Immature natural killer cell (primary cell): ENCODE measurements at places on chromosomes 7 and 10. TPM values are rescaled to one million over a fixed set of nuclear protein-coding genes. Genes with fewer than 3 reads are reported as not detected.

Gene NUPR2
- not detected for polyA plus RNA-seq

GRCh38 chr7:15886626-15887025, 200.1 kb upstream of the MEOX2 start:
- no peak for DNase-seq

GRCh38 chr10:3036155-3037021, 31.0 kb upstream of the PFKP start:
- no peak for DNase-seq

- DNase-seq, result peak; percentile 88
These were observed at the start of gene DNMBP for GRCh38 chr10:100009793-100010676. TSS of gene DNMBP (minus strand) at chr10:100009947. CDS start at chr10:99972124, 37,823 bp downstream.

DNA sequence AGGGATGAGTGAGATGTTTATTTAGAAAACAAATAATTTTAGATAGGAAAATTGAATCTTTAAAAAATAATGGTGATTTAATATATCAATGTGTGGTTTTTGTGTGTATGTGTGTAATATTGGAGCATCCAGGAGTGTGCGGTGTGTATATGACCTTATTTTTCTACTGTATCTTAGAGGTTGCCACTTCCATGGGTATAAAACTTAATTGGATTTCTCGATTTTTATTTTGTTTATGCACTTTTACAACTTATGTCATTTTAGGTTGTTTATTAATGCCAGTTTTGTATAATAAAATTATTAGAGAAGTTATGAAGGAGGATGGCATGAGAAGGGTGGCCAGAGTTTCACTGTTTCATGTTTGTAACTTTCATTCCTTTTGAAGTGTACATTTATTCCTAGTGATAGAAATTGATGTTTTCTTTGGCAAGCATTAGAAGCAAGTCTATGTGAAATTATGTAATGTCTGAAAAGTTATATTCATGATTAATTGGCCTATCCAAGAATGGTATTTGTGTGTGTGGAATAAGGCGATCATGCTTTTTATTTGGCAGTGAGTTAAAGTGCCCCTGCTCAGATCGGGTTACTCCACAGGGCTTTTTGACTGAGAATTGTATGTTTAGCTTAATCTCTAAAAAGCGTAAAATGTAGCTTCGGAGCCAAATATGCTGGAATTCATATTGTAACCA, 110.3 kb downstream of the KAT6B start:
- no peak for DNase-seq

- no peak for DNase-seq
These were observed 10.8 kb upstream of the HSPA12A start for GRCh38 chr10:116752969-116753665.

- DNase-seq, result no peak
These were observed 10.2 kb downstream of the EN2 start for GRCh38 chr7:155467846-155468784.

- no peak for DNase-seq
These were observed 8.9 kb downstream of the COL17A1 start for GRCh38 chr10:104076743-104077160.

DNA sequence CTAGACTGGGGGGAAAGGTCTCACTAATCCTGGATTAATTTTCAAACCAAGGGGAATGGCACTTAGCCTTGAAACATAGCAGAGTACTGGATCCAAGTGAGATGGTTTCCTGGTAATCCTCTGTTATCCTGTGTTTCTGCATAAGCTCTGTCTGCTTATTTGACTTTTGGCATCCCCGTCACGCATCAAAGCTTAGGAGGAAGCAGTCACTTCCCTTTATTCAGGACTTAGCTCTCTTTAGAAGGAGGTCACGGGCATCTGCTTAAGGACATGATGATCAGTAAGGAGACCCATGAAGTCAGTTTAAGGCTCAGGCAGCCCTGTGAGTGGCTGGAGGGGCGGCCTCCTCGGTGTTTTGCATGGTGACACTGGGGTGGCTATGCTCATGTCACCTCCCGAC, 30.0 kb downstream of the TSPAN15 start:
- DNase-seq, result no peak
